NCI-H1105 (cell line): ENCODE measurements at places on chromosomes 7 and 10.

DNA sequence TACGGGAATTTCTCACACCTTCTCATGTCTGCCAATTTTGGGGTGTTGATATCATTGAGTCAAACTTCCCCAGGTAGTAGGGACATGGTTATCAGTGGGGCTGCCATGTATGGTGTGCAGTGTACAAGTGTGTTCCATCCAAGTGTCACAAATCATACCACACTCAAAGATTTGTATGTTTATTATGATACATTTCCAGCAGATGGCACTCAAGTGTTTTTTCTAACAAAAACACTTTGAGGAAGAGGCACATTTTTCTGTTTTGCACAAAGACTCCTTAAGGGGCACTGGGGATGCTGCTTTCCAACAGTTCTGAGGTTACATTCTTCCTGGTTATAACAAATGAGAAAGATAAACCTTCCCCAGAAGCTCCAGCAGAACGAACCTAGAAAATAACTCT, 414.5 kb downstream of the REEP3 start:
- DNase-seq: no peak

GRCh38 chr10:48254750-48255512, 19.6 kb downstream of the FRMPD2 start:
- DNase-seq: peak; percentile 31

GRCh38 chr7:44064791-44065430, 456 bp downstream of the PGAM2 start:
- no peak for DNase-seq

- DNase-seq: no peak
Observed at GRCh38 chr10:17353568-17354300, 100.7 kb downstream of the ST8SIA6 start.

- no peak for DNase-seq
Observed at GRCh38 chr10:58701405-58702135, 188.9 kb downstream of the BICC1 start.

GRCh38 chr7:137691566-137691965, 155.2 kb downstream of the DGKI start:
- no peak for DNase-seq

GRCh38 chr10:72044417-72045041, 43.8 kb downstream of the SPOCK2 start:
- no peak for DNase-seq

GRCh38 chr10:33333260-33334101, 986 bp downstream of the NRP1 start:
- no peak for DNase-seq

DNA sequence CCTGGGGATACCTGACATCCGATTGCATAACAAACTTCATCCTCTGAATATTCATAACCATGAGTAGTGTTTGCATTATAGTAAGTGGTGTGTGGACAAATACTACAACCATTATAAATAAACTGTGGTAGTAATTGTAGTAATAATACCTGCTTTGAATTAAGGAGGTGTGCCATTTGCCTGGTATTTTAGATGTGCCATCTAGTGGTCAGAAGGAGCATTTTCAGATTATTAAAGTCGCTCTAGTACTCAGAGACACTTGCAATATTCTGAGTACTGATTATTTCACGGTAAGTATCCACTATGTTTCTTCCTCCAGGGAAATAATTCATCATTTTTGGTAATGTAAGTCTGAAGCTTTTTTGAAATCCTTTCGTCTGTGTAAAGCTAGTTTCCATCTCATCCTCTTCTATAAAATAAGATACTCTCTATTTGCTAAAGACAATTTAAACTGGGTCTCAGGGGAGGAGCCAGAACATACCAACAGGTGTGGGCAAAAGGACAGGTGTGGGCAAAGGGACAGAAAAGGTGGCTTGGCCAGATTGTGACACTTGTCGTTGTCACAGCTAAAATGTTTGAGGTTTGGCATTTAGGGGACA, 115.3 kb upstream of the WDR11 start:
- DNase-seq: no peak

- no peak for DNase-seq
Observed at GRCh38 chr10:63644418-63645142, 123.4 kb downstream of the REEP3 start.

- DNase-seq: no peak
Observed at GRCh38 chr10:102654566-102654965, 10.3 kb downstream of the TRIM8 start.

- DNase-seq: no peak
Observed at GRCh38 chr10:8705415-8705814, 650.9 kb downstream of the GATA3 start.

DNA sequence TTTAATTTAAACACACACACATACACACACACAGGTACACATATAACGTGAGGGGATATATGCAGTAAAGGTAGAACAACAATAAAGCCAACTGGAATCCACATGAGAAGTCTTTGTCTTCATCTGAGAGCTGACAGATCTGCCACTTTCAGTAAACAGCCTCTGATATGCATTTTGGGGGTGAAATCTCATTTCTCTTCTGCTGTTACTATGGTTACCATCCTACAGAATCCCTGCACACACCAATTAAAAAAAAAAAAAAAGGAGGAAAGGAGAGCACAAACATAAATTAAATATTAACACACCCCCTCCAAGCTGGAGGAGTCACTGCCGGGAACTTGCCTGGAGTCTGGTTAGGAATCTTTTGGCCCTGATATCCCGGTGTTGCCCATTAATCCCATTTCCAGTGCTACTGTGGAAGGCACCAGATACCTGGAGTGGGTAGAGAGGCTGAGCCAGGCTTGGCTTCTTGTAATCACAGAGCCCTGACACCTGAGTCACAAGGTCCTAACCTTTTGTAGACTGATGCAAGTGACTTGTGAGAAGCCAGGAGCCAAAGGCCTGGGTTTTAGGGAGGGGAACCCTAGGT, 169.1 kb downstream of the LHFPL3 start:
- DNase-seq: no peak

- DNase-seq: no peak
Observed at GRCh38 chr10:124230635-124231167, 137.3 kb upstream of the CHST15 start.

- no peak for DNase-seq
Observed at GRCh38 chr7:140898786-140899536, 25.8 kb downstream of the BRAF start.

GRCh38 chr10:86827639-86828038, 71.2 kb downstream of the BMPR1A start:
- DNase-seq: no peak

DNA sequence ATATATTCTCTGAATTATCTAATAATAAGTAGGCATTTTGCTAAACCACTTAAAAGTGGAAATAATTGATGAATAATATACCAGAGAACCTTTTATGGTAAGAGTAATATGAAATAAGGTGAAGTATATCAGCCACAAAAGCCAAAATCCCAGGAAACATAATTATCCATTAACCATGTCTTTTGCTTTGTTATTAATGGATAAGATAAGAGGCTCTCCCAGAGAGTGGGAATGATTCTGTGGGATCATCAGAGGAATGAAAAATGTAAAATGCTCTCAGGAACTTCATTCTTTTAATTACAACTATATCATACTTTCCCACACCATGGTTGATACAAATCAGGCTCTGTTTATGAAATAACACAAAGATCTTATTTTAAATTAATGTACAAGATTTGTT, 391.7 kb upstream of the FZD8 start:
- DNase-seq: no peak

GRCh38 chr10:132571650-132572544, 34.3 kb downstream of the INPP5A start:
- DNase-seq: no peak

GRCh38 chr10:97169911-97170693, 15.7 kb downstream of the SLIT1 start:
- DNase-seq: no peak

GRCh38 chr10:124037286-124037685, 56.1 kb downstream of the CHST15 start:
- DNase-seq: no peak

DNA sequence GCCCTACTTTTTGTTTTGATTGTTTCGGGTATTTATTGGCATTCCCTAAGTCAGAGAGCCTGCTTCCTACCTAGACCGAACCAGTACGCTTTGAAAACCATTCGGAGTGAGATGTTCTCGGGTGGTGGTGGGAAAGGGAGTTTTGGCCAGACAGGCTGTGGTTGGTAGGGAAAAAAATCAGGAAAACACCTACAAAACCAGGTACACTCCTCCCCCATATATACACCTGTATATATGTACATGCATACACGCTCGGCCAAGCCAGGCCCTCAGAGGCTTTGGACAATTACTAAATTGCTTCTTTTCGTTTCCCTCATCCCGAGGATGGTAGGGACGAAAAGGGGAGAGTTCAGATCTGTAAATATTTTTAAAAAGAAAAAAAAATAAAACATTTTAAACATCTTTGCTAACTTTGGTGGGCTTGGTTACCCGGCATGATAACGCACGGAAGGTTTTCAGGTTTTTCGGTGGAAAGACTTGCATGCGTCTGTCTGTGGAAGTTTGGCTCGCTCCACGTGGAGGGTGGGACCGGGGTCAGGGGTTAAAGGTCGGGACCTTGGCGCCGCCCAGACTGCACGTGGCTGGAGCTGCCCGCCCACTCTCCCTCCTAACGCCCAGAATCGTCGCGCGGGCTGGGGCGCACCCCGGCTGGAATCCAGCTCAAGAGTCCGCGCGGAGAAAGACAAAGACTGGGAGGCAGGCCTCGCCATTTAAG, 2.5 kb downstream of the HMX2 start:
- no peak for DNase-seq
